Amygdala (tissue), 56 donors: ENCODE measurements at places on chromosomes 3 and 15.

- DNase-seq, result no peak
Observed at GRCh38 chr3:136577791-136578190, 174.4 kb downstream of the STAG1 start.

DNA sequence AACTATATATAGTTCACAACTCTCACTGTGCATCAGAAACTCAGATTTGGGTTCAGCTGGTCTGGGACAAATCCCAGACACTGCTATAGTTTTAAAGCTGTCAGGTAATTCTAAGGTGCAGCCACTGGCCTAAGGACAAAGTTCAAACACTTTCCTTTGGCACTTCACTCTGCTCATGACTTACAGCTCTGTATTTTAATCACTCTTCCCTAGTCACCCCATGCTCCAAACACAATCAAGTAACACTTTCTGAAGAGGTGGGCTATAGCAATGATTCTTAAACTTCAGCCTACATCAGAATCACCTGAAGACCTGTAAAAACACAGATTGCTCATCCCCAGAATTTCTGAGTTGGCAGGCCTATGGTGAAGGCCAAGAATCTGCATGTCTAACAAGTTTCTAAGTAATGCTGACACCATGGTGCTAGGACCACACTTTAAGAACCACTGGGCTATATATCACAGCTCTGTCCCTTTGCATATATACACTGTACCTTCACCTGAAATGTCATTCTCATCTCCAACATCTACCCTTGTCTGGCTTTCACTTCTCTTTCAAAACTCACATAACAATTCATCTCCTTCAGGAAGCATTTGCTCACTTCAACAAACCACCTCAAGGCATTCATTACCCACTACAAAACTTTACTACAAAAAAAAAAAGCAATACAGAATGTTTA is 21.4 kb downstream of the STAG1 start:
- no peak for DNase-seq

DNA sequence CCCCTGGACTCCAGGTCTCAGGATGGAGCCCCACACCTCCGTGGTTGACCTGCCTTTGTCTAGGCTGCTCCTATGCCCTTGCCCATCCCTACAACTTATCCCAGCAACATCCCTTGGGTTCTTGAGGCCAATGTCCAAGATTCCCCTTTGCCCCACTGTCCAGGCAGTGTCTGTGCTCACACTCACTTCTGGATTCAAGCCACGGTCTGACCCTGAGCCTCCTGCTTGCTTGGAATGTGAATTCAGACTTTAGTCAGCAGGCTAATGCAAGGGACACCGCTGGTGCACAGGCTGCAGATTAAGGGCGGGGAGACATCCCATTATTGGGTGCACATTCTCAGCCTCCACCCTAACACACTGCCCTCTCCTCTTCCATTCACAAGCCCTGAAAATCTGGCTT is 154.1 kb downstream of the WNT5A start:
- no peak for DNase-seq

DNA sequence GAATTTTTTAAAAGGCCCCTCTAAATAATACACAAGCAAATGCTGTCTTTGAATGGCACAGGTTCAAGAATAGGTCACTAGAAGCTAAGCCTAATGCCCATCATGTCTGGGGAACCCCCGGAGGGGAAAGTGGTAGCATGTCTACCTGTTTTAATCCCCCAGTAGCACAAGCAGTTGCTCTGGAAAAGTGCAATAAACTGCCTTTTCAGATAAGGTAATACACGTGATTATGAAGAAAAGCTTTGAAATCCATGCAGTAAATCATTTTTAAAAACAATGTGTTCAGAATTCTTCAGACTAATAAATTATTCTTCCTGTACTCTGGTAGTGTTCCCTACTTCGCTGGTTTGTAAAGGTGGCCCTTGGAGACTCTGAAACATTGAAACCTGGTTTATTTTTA is 922.2 kb downstream of the ROBO1 start:
- DNase-seq, result no peak

GRCh38 chr3:37670961-37671483 is 190.7 kb upstream of the CTDSPL start:
- no peak for DNase-seq

- DNase-seq, result no peak
Observed at GRCh38 chr15:91917686-91918360, 64.3 kb downstream of the SLCO3A1 start.

DNA sequence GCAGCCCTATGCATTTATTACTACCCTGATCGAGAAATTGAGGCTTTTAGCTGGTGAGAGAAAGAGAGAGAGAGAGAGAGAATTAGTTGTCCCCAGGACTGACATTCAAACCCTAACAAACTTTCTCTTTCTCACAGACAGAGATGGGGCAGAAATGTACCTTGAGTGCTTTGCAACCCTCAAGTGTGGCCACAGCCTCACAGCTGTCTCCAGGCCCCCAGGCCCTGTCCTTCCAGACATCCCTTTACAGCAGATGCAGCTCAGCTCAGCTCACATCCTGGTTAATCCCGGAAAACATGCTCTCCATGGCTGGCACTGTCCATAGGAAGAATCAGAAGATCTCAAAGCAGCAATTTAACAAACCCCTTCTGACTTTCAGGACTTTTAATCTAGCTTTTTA is 67.6 kb downstream of the DCLK3 start:
- DNase-seq, result no peak

- no peak for DNase-seq
Observed at GRCh38 chr3:76403556-76403955, 618.2 kb upstream of the ZNF717 start.

DNA sequence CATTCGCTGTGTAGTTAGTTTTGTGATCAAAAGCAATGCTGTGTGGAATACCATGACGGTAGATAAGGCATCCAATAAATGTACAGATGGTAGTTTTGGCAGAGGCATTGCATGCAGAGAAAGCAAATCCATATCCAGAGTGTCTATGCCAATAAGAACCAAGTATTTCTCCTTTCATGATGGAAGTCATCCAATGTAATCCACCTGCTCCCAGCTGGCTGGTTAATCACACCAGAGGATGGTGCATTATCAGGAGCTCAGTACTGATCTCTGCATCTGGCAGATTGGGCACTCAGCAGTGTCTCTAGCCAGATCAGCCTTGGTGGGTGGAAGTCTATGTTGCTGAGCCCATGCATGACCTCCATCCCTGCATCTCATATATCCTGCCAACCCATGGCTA is 677.7 kb upstream of the NECTIN3 start:
- DNase-seq, result no peak

DNA sequence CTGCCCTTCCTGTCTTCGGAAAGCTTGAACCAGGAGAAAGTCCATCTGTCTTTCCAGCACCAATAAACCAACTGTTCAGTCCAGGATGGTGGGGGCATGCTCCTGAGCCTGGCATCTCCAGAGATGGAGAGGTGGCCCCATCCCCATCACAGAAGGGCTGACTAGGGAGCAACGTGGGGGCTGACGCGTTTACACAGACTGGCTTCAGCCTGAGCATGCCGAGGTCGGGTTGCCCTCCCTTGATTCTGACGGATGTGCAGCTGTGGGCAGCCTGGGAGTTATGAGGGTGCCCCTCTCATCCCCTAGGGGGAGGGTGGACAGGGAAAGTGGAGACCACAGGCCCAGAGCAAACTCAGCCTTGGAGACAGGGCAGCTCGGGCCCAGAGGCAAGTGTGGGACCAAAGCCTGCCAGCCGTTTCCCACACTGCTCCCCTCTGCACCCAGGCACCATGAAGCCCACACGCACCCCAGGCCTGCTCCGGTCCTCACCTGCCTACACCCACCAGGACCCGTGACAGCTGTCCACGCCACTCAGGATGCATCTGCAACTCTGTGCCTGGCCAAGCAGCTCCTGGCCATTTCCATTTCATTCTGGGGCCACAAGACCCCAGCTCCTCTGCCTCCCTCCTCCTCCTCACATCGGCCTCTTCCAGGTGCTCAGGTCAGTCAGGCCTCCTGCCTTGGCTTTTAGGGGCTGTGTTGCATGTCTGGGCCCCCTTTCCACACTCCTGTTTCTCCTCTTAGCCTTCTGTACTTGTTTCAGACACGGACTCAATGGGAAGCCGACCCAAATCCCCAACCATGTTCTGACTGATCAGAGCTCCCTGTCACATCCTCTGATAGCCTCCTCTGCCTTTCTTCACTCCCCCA is 48.2 kb upstream of the SLC41A3 start:
- no peak for DNase-seq

DNA sequence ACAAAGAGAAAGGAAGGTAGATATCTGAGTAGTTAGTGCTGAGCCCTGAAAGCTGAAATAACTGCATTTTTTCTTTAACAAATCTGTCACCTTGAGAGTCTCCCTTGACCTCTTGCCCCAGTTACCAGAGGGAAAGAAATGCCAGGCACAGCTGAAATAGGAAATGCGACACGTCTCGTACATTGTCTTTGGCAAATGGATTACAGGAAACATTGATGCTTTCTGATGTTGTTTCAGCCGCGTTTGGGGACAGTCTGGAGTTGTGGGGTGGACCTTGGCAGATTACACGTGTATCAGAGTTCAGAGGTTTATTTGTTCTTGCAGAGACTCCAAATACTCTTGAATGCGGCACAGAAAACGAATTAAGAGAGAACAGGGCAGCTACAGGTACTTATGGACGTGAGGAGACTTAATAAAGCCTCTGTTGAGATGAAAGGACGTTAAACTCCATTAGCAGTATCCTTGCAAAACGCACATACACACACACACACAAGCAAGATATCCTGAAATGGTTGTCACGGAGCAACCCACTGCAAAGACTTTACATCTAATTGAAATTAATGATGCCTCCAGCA is 272.8 kb upstream of the RORA start:
- no peak for DNase-seq

DNA sequence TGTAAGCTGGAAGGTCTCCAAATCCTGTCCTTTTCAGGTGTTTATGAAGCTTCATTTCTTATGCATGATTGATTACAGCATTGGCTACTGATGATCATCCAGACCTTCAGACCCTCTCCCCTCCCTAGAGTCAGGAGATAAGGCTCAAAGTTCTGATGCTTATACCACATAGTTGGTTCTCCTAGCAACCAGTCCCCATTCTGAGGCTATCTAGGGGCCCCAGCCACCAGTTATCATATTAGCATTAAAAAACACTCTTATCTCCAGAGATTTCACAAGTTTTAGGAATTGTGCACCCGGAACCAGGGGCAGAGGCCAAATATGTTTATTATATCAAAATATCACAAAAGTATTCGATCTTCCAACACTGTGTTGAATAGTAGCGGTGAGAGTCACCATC is 953.1 kb downstream of the FHIT start:
- no peak for DNase-seq

DNA sequence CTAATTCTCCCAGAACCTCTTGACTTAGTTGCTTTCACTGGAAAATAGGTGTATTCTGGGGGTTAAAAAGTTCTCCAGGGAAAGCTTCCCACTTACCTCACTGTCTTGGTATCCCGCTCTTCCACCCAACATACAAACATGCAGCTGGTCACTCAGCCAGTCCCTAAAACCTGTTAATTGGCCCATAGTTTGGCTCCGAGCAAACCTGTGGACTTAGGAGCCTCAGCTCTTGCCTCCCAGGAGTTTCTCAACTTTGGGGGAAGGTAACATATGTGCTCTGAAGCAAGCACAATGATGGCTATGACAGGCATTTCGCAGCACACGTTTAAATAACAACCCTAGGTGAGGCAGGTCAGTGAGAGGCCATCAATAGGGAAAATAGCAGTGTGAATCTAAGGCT is 25.8 kb upstream of the LRRFIP2 start:
- no peak for DNase-seq

GRCh38 chr3:140233702-140234101 is 298.7 kb downstream of the CLSTN2 start:
- no peak for DNase-seq

DNA sequence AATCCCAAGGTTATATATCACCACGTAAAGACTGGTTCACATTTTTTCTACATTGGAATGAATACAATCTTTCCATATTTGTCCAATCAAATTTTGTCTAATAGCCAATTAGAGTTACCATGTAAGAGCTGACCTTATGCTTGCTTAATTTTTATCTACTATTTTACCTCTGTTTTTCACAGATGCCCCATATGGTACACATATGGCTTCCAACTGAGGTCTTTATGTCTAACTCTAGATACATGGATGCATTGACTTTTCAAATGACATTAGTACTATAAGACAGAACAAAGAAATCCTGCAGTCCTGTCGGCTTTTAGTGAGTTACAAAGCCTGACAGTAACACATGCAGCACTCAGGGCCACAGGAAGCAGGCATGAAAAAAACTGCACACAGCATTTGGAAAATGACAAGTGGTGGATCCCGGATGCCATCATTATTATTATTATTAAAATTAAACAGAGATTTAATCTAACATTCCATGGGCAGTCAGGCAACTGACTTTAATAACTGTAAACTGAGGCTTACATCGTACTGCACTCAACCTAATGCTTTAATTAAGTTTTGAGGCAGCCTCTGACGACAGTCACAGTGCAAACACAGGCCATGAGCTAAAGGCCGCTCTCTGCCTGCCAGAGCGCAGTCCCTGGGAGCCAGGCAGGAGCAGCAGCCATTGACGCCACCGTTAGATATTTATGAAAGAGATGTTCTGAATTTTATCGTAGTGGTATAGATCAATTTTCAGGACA is 113.9 kb upstream of the TMCO5A start:
- no peak for DNase-seq

DNA sequence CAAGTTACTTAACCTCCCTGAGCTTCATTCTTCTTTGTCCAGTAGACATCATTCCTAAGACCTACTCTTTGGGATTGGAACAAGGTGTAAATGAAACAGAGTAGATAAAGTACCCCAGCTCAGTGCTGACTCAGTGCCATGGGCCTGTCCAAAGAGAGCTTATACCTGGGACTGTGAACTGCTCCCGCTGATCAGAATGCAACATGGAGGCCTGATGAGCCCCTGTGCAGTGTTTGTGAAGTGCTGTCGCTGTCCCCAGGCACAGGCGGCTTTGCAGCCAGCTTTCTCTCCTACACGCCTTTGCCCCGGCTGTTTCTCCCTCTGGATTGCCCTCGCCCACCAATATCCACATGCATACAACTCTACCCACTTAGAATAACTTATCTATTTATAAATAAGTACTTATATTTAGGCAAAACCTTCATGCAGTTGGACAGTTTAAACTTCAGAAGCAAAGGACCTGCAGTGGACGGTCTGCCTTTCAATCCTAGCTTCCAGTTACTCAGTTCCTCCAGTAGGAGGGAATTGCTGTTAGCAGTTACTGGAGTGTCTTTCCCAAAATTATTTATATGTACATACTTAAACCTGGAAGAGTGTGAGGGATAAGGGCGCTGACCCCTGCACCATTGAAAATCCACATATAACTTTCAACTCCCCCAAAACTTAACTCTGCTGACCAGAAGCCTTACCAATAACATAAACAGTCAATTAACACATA is 80.0 kb downstream of the CORO2B start:
- DNase-seq, result no peak

- DNase-seq, result no peak
Observed at GRCh38 chr3:29775340-29775739, 494.5 kb downstream of the RBMS3 start.

DNA sequence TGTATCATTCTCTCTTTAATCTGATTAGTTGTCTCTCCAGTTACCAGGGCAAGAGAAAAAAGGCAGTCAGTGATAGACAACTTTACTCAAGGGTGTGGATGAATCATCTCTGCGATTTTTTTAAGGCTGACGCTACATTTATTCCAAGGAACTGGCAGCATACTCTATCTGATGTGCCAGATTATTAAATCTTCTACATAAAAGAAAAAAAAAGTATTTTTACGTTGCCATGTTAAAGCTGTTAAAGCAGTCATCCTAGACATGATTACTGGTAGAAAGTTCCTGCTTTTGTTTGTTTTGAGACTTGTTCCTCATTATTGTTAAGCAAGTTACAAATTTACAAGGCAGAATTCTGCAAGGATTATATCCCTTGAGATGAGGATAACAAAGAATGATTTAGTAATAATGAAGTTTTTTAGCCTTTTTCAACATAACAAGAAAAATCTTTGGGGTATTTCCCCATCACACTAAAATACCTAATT is 121.7 kb downstream of the CBLB start:
- no peak for DNase-seq

- DNase-seq, result no peak
Observed at GRCh38 chr3:11570251-11570650, 73.5 kb downstream of the VGLL4 start.
